ENCODE measurements at places on chromosomes 4 and X.

- DNase-seq = no peak
Measured at GRCh38 chr4:137640156-137640837, 108.0 kb upstream of the PCDH18 start.

DNA sequence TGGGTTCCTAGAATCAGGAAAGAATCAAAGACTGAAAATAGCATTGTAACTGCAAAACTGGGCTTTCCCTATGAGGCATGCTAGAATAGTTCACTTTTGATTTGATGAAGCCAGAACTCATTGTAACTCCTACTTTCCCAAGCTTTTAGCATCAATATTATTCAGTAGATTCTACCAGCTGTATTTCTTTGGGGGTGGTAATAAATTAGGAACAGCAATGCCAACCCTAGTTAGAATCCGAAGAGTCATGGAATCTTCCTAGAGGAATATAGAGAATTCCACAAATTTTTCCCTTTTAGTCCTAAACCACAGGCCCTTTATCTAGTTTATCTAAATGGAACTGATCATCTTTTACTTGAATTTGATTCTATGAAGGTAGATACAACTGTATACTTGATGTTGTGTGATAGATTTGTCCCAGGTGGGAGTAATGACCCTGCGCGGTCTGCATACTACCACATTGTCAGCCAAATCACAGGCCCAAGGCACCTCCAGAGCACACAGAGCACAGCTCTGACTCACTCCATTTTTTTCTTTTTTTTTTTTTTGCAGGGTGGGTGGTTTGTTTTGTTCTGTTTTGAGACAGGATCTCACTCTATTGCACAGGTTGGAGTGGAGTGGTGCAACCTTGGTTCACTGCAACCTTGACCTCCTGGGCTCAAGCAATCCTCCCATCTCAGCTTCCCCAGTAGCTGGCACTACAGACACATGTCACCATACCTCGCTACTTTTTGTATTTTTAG is 66.6 kb downstream of the EDNRA start:
- DNase-seq = no peak

GRCh38 chr4:181478656-181479055 is 764.5 kb upstream of the TENM3 start:
- peak; percentile 27 for DNase-seq

DNA sequence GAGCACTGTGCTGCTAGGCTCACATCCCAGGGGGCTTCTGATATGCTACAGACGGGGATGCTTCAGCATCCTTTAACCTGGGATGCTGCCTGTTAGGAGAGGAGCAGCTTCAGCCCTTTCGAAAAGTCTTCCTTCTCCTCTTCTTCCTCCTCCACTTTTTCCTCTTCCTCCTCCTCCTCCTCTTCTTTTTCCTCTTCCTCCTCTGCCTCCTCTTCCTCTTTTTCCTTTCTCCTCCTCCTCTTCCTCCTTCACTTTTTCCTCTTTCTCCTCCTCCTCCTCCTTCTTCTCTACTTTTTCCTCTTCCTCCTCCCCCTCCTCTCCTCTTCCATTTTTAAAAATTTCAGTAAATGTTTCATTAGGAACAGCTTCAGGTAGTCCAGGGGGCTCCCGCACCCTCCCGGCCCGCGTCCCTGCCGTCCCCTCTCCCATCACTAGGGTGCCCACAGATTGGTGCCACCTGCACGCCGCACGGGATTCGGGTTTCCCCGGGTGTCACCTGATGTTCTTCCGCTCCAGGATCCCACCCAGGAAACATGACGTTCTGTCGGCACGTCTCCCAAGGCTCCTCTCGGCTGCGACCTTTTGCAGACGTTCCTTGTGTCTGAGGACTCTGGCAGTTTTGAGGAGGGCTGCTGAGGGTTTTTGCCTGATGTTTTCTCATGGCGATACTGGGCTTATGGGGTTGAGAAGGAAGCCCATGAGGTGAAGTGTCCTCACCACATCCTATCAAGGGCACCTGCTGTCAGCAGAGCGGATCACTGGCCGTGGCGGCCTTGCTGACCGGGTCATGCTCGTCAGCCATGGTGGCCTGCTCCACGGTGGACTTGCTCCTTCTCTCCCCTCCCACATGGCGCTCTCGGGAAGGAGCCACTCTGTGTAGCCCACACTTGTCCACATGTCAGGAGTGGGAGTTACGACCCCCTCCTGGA is 83.4 kb upstream of the AFAP1 start:
- no peak for DNase-seq

- DNase-seq = no peak
Measured at GRCh38 chr4:158861281-158861680, 92.5 kb downstream of the FNIP2 start.

DNA sequence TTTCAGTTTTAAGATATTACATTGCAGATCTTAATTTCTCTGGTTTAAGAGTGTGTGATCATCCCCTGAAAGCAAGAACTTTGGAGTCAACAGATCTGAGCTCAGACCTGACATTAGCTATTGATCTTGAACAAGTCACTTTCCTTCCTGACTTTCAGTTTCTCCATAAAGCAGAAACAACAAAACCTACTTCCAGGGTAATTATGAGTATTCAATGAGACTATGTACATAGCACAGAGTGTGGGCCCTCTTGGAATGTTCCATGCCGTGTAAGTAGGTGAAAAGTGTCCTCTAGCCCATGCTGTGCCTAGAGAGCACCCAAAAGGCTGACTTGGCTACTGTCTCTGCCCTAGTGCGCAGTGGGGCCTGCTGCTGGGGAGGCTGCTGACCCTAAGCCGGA is 188.0 kb upstream of the RPL34 start:
- DNase-seq = no peak

DNA sequence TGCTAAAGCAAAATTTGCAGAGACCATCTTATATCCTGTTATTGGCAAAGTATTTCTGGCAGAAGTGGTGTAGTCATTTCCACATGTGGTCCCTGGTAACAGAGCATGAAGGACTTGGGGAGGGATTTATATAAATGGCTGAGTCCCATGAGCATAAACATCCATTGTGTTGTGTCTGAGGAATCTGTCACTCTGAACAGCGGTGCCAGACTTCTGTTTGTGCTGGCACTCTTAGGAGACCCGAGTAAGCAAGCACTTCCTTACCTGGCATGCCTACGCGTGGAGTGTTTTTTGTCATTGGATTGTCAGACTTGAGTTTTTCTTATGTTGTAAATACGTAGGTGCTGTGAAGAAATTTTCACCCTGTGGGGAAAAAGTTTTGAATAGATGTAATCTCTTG is 285.9 kb downstream of the ARHGAP10 start:
- DNase-seq = no peak

DNA sequence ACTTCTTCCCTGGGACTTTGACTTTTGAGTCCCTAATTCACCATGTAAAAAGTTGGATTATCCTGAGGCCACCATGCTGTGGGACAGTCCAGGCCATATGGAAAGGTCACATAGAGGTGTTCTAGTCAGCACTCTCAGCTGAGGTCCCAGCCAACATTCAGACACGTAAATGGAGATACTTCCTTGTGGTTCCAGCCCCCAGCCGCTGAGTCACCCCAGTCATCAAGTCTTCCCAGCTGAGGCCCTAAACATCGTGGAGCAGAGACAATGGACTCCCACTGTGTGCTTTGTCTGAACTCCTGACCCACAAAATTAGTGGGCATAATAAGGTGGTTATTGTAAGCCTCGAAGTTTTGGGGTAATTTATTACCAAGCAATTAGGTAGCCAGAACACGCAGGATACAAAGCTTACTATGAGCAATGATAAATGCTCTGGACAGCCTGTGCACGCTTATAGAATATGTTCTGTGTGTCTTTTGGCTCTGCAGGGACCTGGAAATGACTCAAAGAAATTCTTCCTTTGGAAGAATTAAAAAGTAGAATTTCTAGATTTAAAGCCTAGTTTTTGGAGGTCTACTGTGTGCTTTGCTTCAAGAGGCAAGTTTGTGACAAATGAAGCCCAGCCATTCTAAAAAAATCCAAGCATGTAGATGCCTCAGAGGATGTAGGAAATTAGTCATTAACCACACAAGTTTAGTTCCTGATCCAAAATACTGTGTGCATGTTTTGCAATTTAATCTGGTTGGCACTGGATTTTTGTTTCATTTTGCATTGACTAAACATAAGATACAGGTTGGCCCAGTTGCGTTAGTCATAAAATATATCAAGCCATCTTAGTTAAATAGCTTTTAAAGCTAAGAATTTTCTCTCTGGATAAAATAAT is 33.2 kb upstream of the SLC9A7 start:
- DNase-seq = no peak

GRCh38 chrX:12327836-12328235 is 189.6 kb downstream of the FRMPD4 start:
- DNase-seq = no peak

DNA sequence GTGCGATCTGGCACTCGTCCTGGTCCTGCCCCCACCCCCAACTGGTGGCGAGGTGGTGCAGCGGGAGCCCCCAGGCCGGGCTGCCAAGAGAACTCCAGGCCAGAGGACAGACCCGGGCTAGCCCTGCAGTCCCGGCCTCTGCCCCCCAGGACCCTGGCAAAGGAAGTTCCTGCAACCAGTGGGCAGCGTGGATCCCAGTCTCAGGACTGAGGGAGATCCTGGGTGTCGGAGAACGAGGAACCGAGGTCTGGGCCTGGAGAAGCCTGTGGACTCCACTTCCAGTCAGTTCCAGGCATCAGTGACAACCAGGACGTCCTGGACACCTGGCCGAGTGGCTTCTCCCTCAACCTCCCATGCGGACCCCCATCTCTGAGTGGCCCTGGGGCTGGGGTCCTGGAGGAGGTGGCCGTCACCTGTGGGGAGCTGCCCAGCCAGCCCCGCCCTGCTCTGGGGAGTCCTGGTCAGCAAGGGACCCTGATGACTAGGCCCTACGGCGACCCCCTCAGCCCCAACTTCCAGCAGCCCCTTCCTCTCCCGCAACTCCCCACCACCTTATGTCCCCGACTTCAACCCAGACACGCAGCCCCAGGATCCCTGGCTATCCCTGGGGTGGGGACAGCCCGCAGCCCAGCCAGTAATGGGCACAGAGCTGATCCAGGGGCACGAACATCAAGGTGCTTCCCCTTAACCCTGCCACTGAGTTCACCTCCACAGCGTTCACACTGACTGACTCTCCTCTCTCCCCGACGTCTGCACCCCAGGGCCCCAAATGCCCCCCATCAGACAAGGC is 53.7 kb upstream of the NKX1-1 start:
- DNase-seq = no peak

- DNase-seq = no peak
Measured at GRCh38 chr4:54104907-54105306, 4.9 kb downstream of the GSX2 start.

GRCh38 chr4:124710015-124710741 is 2.4 kb downstream of the ANKRD50 start:
- no peak for DNase-seq

- no peak for DNase-seq
Measured at GRCh38 chrX:105981772-105982485, 56.6 kb downstream of the SERPINA7 start.

GRCh38 chr4:155999725-156000124 is 46.1 kb upstream of the CTSO start:
- DNase-seq = no peak

DNA sequence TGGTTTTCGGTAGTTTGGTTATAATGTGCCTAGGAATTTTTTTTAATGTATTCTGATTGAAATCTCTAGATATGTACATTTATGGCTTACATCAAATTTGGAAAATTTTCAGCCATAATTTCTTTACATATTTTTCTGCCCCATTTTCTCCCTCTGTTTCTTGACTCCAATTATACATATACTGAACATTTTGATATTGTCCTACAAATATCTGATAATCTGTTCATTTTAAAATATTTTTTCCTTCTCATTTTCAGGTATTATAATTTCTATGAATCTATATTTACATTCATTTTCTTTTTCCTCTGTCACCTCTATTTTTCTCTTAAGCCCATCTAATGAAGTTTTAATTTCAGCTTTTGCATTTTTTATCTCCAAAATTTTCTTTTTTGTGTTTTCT is 82.7 kb upstream of the TMLHE start:
- DNase-seq = no peak

GRCh38 chrX:119015407-119016237 is 41.2 kb downstream of the LONRF3 start:
- DNase-seq = no peak

GRCh38 chr4:55933611-55934010 is 15.1 kb upstream of the CEP135 start:
- DNase-seq = no peak

DNA sequence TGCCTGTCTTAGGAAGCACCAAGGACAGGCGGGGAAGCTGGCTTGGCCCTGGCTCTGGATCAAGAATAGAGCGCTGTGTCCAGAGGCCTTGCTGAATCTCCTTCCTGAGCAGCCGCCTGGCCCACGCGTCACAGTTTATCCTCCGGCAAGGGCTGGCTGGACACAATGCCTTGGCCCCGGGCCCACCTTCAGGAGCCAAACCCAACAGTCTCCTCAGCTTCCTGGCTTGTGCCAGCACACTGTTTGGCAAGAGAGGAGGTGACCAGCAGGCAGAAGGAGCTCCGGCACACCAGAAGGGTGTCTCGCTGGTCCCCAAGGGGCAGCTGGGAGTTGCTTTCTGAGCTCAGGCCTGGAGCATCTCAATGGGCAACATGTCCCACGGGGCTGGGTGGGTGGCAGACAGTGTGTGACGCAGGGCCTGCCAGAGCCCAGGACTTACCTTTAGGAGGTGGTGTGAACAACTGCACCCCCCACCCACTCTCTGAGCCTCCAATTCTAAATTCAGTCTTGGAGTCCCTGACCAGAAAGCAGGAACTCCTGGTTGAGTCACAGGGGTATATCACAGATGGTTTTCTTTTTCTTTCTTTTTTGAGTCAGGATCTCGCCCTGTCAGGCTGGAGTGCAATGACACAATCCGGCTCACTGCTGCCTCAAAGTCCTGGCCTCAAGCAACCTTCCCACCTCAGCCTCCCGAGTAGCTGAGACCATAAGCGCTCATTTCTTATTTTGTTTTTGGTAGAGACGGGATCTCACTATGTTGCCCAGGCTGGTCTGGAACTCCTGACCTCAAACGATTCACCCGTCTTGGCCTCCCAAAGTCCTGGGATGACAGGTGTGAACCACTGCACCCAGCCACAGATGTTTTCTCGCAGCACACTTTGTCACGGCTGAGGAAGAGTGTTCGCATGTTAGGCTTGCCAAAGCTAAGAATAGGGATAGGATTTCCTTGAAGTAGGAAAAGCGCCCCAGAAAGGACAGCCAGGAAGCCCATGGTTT is 361.2 kb downstream of the BCOR start:
- DNase-seq = peak; percentile 40

DNA sequence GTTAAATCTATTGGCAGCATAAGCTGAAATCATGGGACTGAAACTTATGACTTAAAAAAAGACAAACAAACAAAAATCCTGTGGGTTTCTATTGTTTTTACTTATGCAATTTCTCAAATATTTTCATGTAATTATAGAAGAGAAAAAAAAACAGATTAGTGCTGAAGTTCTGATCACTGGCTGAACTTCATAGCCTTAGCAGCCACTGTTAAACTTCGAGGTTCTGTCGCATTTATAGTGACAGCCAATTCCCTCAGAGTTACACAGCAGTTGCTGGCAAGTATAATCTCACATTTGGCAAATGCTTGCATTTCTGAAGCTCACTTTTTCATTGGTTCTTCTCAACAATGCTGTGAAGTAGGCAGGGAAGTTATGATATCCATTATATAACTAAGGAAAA is 748.9 kb upstream of the MAGEB2 start:
- no peak for DNase-seq

- no peak for DNase-seq
Measured at GRCh38 chrX:10922159-10922558, 189.0 kb upstream of the HCCS start.

- no peak for DNase-seq
Measured at GRCh38 chrX:78168065-78168464, 28.6 kb upstream of the TAF9B start.

GRCh38 chr4:177483271-177483670 is 41.0 kb upstream of the AGA start:
- no peak for DNase-seq

GRCh38 chrX:42752730-42753129 is 25.2 kb downstream of the PPP1R2C start:
- no peak for DNase-seq

GRCh38 chrX:118251271-118251670 is 94.6 kb upstream of the WDR44 start:
- no peak for DNase-seq

Measured in NCI-H1092 treated with DMSO at 0.1 percent for 48 hours (cell line).